ENCODE measurements at places on chromosomes 12 and 14.

GRCh38 chr12:75389706-75390105 is 1.2 kb upstream of the GLIPR1L2 start:
- no peak for DNase-seq

- no peak for DNase-seq
These were observed 2.7 kb upstream of the SIVA1 start for GRCh38 chr14:104750056-104750752.

DNA sequence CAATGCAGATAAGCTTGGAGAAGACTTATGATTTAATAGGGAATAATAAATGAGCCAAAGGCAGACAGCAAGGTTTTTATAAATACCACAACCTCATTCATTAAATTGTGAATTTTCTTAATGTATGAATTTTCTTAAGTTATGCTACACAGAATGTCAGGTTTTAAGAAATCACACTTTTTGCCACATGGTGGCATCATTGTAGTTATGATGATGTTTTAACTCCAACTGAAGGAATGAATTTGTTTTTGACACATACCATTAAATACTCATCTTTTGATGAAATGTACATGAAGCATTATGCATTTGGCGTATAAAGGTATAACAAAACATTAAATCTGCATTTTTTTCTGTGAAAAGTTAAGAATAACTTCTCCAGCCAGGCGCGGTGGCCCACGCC is 524.1 kb upstream of the FBXO33 start:
- DNase-seq: no peak

DNA sequence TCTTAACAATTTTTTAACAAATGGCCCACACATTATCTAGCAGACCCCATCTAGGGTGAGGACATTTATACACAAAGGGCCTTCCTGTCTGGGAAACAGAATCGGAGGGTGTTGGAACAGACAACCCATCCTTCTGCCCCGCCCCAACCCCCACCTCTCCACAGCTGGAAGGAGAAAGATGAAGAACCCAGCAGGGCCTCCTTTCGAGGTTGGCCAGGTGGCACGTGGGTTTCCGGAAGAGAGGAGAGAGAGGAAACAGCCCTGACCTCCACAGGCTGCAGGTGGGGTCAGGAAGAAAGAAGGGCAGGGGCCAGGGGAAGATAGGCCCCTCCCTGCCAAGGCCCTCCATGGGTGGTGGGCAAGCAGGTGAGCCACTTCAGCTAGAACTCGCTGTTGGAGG is 57.2 kb downstream of the LRRC74A start:
- DNase-seq: no peak

DNA sequence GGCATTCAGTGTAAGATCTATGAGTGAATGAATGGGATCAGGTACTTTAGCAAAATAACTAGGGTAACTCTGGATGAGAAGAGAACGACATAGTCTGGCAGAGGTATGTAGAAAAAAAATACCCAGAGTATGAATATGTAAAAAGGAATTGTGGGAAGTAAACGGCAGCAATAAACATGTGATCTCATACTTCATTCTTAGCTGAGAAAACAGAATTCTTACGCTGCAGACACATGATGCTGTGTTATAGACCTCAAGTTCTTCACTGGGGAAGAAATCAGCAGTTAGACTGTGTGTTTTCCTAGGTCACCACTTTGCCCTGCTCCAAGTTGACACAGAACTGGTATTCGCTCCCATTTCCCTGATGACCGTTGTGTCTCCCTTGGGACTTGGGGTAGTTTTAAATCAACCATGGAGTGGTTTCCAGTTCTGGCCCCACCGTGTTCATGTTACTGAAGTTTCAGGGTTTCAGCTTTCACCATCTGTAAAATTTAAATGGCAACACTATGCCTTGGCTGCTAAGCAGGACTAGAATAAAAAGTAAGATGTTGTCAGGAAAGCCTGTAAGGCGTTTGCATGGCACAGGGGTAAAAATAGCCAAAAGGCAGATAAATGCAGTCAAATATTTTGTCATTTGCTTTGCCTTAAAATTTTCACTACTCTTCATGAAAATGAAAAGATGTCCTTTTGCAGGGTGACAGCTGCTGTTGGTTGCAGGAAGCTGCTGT is 223.7 kb downstream of the PELI2 start:
- no peak for DNase-seq

GRCh38 chr12:25135531-25136154 is 59.3 kb downstream of the DNAI7 start:
- DNase-seq: peak; percentile 33

- DNase-seq: peak; percentile 56
These were observed 745 bp downstream of the CAND1 start for GRCh38 chr12:67269633-67270573.

- DNase-seq: no peak
These were observed 26.7 kb downstream of the RILPL1 start for GRCh38 chr12:123506843-123507236.

- no peak for DNase-seq
These were observed 7.4 kb downstream of the ELK3 start for GRCh38 chr12:96201272-96202227.

DNA sequence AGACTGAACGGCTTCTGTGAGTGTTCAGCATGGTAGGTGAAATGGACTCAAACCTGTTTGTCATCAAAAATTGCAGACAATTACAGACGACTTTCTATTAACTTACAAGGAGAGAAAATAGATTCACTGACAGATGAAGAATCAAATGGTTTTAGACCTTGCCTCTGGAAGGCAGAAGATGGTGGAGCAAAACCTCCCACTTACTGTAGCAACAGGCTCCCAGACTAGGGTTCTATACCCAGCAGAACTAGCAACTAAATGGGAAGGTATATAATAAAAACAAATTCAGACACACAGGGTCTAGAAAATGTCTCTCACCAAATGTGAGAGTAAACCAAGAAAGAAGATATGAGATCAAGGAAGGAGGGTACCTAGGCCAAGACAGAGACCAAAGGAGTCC is 36.8 kb downstream of the RNF34 start:
- DNase-seq: no peak

DNA sequence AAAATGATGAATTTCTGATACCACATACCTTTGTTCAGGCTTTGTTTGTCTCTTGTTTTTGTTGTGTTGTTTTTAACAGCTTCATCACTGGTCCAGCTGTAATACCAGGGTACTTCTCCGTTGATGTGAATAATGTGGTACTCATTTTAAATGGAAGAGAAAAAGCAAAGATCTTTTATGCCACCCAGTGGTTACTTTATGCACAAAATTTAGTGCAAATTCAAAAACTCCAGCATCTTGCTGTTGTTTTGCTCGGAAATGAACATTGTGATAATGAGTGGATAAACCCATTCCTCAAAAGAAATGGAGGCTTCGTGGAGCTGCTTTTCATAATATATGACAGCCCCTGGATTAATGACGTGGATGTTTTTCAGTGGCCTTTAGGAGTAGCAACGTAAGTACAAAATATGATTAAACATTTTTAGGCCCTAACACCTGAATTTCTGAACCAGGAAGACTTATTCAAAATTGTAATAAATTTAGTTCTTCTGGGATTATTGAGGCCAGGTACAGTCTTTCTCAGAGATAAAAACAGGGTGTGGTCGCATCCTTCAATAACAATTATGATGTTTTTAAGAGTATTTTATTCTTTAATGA is 22.4 kb downstream of the RXYLT1 start:
- no peak for DNase-seq

DNA sequence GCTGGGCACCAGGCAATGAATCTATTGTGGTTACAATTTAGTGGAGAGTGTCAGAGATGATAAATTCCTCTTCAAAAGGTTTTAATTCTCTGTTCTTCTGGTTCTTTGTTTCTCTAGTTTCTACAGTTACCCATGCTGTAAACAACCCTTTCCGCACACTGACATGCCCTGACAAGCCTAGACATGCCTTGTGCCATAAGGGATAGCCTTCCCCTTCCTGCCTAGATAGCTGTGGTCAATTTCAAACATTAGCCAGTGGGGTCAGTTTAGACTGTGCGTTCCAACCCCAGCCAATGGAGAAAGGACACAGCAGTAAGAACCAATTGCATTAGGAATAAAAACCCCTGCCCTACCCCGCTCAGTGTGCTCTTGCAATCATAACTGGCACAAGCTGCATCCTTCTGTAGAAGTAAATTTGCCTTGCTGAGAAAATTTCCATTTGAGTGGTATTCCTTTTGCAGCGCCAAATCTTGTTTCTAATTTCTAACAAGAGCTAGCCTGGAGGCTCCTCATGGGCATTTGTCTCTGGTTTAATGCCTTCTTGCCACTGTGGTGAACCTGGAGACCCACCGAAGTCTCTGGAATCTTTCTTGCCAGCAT is 6.4 kb downstream of the EDDM3A start:
- no peak for DNase-seq

- no peak for DNase-seq
These were observed 53.4 kb downstream of the RPH3A start for GRCh38 chr12:112844814-112845565.

DNA sequence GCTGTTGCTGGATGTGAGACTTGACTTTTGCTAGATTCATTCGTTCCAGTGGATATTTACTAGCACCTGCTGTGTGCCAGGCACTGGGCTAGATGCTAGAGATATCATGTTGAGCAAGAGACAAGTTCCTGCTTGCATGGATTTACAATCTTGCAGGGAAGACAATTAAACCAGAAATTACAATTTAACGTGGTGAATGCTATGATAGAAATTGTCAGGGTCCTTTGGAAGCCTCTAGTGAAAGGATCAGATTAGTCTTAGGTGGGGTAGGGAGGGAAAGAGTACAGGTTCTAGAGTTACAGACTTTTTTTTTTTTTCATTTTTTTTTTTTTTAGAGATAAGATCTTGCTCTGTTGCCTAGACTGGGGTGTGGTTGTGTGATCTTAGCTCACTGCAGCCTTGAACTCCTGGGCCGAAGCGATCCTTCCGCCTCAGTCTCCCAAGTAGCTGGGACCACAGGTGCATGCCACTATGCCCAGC is 36.7 kb downstream of the SPATS2 start:
- DNase-seq: no peak

- DNase-seq: no peak
These were observed 1108.8 kb upstream of the SEL1L start for GRCh38 chr14:82642425-82642824.

DNA sequence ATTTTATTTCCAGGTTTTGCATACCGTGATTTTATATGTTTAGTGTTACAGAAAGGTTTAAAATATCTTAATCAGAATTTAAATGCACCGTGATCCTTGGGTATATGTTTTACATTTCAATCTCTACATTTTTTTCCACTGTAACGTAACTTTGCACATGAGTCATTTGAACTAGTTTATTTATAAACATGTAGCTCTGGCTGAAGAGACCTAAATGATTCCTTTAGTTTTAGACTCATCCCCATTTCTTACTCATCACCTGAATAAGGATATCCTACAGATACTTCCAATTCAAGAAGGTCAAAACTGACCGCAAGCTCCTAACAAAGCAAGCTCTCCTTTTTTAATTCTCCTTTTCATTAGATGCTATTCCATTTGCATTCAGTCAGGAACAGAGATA is 42.7 kb upstream of the SLC6A15 start:
- DNase-seq: no peak

DNA sequence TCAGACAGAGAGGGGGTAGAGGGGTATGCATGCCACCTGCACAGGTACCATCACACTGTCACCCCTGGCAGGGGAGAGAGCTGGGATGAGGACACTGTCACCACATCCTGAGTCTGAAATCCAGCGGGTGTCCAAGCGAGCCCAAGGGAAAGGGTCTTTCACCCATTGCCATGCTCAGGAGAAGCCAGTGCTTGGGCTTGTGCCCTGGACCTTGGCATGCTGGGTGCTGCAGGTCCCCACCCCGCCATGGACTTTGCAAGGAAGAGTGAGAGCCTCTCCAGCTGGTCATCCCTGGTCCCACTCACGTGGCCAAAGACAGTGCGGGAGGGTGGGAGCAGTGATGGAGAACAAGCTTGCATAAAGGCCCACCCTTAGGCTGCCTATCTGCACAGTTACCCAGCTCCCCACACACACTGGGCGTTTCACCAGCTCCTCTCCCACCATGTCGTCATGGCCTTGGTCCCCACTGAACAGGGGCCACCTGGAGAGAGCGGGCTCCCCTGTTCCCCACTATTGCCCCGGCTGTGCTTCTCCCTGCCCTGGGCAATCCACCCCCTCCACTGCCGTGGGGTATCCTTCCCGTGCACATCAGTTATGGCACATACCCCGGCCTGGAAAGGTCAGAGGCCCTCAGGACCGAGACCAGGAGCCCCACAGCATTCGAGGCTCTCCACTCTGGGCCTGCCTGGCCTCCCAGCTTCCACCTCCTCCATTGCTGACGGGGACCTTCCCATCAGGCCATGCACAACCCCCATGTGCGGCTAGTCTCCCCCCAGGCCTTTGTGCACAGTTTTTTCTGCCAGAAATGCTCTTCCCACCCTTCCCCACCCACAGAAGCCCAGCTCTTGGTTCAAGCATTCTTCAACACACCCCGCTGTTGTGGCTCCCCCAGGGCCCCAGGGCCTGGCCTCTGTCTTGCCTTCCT is 58.6 kb upstream of the BCL11B start:
- no peak for DNase-seq

DNA sequence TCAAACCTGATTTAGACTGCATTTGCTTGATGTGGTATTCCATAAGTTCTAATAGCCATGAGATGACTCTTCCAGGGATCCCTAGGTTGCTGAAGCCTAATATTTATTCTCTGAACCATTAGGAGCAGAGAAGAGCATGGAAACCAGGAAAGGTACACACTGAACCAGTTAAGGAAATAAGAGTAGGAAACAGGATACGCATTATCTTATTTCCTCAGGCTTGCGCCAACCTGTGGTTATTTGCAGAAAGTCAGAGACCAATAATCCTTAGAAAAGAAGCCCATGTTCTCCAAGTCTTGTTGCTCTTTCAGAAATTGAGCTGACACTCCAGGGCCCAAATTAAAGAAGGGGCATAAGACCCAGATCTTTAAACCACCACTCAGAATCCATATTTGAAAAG is 41.8 kb upstream of the SMUG1 start:
- no peak for DNase-seq

GRCh38 chr14:104893435-104894207 is 28.6 kb downstream of the CEP170B start:
- no peak for DNase-seq

DNA sequence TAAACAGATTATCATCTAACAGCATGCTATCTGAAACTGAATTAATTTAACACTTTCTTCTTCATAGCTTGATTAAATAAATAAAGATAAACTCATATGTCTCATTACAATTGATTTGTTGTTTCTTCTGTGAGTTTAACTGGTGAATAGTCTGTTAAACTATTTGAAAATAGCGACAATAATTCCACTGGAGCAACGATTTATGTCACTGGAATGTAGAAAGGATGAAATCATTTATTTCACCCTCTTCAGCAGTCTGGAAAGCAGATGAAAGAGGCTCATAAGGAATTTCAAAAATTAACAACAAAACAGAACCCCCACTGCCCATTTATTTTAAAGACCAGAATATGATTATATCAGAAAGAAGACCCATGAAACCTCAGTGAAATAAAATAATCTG is 1165.1 kb upstream of the USP15 start:
- DNase-seq: no peak

- DNase-seq: no peak
These were observed 7.2 kb upstream of the DICER1 start for GRCh38 chr14:95164506-95164905.

GRCh38 chr12:13981990-13982389 is 588 bp upstream of the GRIN2B start:
- DNase-seq: no peak

Measured in stimulated activated CD4-positive, alpha-beta T cell treated with anti-CD3 and anti-CD28 coated beads, Interleukin-2, amount 100 ng/mL, for 24 hours (primary cell).